Cardiac septum (tissue), 1 donor: ENCODE measurements at places on chromosomes 12 and 14. TPM values are rescaled to one million over a fixed set of nuclear protein-coding genes. Genes with fewer than 3 reads are reported as not detected.

GPR65 gene
- total RNA-seq: 0.57 TPM

ASCL1 gene
- total RNA-seq: not detected

CAPZA3 gene
- not detected for total RNA-seq

A2M gene
- total RNA-seq: 588 TPM

GRCh38 chr12:96986883-96987523 lies 79.9 kb downstream of the NEDD1 start:
- DNase-seq: no peak

- DNase-seq: no peak
Measured at GRCh38 chr12:97375310-97375709, 87.3 kb upstream of the RMST start.

- no peak for DNase-seq
Measured at GRCh38 chr14:58354808-58355207, 40.9 kb upstream of the TOMM20L start.

DNA sequence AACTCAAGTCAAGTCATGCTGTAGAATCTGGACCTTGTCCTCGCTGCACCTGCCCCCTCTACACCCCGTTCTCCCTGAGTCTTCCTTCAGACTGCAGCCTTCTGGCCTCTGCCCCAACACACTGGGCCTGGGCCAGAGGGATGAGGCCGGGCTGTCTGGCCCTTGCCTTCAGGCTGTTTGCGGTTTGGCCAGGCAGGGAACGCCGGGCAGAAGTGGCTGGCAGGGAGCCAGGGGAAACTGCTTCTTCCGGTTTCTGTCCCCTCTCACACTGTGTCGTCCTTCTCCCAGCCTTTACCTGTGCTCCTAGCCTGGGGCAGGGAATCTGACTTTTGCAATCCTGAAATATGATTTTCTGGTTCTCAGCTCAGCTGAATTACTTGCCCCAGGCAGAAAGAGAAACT lies 13.5 kb downstream of the DGLUCY start:
- DNase-seq: peak; percentile 88

GRCh38 chr14:32414808-32415255 lies 85.7 kb downstream of the AKAP6 start:
- no peak for DNase-seq
